ENCODE measurements at places on chromosomes 2 and 18.

GRCh38 chr2:7666596-7667259, 749.5 kb downstream of the RNF144A start:
- DNase-seq, result no peak

DNA sequence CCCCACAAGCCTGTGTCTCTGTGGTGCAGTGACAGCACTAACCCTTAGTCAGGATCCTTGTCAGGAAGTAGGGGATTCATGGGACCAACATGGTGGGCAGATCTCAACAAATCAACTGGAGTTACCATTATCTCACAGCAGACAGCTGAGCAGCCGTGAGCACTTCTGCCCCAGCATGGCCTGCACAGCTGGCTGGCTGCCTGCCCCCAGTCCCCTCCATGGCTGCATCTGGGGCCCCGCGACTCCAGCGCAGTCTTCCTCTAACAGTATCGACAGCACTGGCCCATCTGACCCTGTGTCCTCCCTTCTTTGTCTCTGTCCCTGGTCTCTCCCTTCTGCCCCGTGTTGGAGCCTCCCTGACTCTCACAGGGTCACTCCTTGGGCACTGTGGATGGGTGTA, 4.7 kb upstream of the ADCY3 start:
- no peak for DNase-seq

DNA sequence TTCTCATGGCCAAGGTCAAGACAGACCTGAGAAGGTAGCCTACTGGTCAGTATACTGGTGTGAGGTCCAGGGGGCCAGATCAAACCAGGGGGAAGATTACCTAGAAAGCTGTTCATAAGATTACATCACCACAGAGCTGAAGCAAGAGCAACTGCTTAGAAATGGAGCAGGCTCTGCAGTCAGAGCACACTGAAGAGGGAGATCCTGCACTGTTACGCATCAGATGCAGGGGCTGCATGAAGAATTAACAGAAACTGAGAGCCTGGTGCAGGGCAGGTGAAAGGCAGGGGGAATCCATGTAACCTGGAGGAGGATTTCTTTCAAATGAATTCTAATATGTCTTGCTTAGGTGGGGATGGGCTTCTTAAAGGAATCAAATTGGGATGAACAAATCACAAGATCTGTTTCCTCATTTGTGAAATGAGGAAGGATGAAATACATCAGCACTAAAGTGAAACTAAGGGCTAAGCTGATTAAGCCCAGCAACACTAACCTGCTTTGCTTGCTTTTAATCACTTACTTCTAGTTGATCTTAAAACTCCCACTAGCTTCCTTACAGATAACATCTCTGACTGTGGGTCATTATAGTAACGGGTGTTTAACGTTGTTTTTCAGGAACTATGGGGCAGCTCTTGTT, 74.3 kb upstream of the ADAM23 start:
- DNase-seq, result no peak

DNA sequence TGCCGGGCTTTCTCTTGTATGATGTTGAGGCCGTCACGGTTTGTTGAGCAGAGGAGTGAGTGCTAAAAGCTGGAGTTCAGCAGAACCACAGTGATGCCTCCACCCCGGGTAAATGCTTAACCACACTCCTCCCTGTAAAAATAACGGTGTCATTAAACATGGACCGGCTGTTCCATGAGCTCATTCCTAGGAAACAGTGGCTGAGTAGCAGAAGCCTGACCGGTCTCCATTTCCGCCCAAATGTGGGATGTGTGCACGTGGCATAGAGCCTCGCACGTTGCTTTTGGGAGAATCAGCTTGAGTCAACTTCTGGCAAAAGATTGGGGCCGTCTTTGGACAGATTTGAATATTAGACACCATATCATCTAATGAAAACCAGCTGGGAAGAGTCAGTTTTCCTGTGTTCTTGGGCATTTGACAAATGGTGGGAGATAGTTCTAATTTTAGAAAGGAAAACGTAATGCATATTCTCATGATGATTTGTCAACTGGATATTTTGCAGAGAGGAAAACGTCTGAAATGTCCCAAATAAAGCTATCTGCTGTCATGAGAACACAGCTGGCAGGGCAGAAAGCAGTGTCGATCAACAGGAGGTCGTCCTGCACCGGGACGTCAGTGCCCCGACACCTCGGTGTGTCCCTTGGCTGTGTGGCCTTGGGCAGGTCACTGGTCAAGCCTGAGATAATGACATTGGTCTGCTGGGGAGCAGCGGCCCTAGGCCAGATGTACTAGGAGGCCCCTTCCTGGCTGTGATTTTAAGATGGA, 42.4 kb downstream of the LRRFIP1 start:
- DNase-seq, result peak; percentile 81

- no peak for DNase-seq
These were observed 318.3 kb upstream of the MYT1L start for GRCh38 chr2:2649109-2650072.

DNA sequence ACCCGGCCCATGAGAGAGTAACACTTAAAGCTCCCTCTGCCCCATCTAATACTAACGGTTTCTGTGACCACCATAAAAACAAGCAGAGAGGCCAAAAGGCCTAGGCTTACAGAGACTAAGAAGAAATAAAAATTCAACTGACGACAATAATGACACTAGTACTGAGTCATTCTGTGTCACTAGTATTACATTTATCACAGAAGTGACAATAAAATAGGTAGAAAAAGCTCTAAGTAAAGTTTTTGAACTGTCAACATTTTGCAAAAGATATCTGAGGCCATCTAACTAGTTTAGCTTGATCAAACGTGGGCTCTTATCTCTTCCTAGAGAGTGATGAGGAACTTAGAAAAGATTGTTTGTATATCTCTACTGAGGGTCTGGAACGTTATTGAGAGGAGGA, 35.6 kb downstream of the AP1S3 start:
- DNase-seq, result no peak

DNA sequence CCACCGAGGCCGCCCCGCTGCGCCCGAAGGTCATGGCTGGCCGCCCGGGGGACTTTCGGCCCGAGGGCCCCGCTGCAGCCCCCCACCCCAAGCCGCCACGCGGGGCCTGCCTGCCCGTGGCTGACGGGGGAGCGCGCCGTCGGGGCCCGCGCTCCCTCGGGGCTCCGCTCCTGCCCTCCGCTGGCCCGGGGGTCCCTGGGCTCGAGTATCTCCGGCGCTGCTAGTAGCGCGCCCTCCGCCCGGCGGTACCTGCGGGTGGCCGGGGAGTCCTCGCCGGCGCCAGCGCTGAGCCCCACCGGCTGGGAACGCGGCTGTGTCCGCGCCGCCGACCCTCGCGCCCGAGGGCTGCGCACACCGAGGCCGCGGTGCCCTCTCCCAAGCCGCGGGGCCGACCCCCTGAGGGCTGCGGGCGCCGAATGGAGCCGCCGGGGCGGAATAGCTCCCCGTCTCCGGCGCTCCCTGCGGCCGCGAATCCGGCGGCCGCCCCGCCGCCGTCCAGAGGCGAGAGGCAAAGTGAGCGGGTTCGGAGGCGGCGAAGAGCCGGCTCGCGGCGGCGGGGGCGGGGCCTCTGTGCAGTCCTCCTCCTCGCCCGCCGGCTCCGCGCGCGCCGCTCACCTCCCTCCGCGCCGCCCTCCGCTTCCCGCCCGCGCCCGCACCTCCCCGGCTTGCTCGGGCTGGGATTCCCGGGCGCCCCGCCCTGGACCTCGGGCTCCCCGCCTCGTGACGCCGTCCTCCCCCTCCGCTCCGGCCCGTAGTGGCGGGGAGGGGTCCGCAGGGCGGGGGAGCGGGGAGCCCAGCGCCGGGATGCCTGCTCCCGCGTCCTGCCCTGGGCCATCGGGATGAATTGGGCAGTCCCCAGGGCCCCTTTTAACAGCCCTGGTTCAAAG, at the start of gene KCNG3:
TSS of gene KCNG3 (minus strand) at position 515 of the 887 bp plus-strand sequence. CDS start at position 34, 481 bp downstream.
- no peak for DNase-seq

DNA sequence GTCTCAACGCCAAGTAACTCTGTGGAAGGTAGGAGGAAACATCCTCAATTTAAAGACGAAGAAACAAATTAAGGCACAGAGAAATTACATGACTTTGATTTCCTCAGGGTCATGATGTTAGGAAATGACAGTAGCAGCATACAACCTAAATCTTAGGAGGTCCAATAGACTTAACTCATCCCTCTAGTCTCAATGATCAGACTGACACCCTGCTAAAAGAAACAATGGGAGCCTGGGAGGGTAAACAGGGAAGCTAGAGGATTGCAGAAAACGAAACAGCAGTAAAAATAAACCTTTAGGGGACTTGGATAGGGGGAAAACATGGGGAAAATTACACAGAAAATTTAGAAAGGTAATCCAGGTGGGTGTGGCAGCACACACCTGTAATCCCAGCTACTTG, 56.0 kb downstream of the ROCK2 start:
- DNase-seq, result no peak

GRCh38 chr18:27871726-27872125, 305.2 kb downstream of the CDH2 start:
- peak; percentile 26 for DNase-seq

GRCh38 chr18:51522821-51523220, 325.3 kb upstream of the MEX3C start:
- no peak for DNase-seq

Data from NCI-H187 treated with DMSO at 0.1 percent for 48 hours (cell line).